ENCODE measurements at places on chromosomes 5 and 9. TPM values are rescaled to one million over a fixed set of nuclear protein-coding genes. Genes with fewer than 3 reads are reported as not detected.

DNA sequence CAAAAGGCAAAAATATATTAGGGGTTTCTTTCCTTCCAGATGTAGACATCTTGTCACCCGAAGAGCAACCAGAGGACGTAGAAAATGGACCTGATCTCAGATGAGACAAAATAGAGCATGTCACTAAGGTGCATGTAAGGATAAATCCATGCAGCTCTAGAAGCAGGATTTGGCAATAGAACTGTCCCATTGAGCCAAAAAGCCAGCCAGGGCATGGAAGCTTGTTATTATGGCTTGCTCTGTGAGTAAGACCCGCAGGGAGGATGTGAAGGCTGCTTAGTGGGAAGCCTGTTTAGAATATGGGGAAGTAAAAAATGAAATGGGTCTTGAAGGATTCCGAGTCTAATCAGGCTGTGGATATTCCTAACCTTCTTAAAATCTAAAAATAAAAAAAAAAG lies 165.6 kb upstream of the MPDZ start:
- no peak for DNase-seq

DNA sequence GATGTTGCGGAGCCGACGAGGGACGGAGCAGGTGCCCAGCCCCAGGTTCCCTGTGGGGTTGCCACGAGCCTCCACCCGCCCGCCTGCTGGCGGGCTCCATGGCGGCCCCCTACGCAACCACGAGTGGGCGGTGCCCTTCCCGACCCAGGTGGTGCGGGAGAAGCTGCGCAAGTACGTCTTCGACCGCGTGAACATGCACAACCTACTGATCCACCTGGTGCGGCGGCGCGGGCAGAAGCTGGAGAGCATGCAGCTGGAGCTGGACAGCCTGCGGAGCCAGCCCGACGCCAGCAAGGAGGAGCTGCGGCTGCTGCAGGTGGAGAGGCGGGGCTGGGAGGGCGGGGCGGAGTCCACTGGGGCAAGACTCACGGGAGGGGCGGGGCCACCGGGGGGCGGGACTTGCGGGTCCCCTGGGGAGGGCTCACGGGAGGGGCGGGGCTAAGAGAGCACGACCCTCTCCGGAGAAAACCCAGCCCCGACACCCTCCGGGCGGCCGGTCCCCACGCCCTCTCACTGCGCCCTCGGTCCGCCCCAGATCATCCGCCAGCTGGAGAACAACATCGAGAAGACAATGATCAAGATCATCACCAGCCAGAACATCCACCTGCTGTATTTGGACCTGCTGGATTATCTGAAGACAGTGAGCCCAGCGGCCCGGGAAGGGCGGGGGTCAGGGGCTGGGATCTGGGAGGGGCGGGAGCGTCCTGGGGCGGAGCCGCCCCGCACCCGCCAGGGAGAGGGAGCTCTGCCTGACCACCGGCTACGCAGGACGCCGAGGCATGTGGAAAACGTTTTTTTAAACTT lies 3.9 kb downstream of the CCDC183 start:
- peak; percentile 98 for DNase-seq

GRCh38 chr5:132070460-132071337 lies 2.9 kb upstream of the CSF2 start:
- no peak for DNase-seq

DNA sequence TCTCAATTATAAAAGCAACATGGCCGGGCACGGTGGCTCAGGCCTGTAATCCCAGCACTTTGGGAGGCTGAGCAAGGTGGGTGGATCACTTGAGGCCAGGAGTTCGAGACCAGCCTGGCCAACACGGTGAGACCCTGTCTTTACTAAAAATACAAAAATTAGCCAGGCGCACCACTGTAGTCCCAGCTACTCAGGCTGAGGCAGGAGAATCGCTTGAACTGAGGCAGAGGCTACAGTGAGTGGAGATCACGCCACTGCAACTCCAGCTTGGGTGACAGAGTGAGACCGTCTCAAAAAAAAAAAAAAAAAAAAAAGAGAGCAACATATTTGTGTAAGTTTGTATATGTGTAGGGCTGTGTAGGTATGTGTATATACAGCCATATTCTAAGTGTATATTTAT lies 7.5 kb downstream of the RPS6 start:
- peak; percentile 50 for DNase-seq

DNA sequence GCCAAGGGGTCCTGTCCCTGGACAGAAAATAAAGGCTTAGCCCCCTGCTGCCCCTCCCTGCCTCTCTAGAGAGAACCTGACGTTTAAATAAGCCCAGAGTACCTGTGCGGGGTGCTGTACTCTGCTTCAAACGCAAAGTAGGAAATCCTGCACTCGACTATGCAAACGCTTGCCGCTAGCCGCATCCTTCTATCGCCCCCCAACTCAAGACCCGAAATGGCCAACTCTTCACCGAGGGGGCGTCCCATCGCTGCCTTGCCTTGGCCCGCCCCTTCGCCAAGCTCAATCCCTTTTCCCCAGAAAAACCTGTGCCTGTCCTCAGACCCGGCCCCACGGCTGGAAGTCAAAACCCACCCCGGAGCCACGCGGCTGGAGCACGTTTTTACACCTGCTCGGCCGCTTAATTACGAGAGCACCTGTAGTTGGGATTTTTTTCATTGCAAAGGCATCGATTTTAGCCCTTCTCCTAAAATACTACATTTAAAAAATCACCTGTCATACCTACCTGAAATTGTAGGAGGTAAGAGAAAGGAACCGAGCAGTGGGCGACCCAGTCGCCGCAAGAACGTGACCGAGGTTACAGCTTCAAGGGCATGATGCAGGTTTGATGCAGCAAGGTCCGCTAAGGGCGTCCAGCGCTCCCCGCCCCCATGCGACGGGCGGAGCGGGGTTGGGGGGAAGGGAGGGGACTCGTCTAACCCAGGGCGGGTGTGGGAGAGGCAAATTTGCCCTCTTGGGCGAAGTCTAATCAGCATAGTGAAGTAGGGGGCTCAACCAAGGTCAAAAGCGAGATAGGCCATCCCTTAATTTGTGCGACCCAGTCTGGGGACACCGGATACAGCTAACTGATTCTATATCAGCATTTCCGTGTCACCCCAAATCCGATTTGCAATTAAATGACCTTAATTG lies 3.5 kb downstream of the ELAVL2 start:
- peak; percentile 63 for DNase-seq

GRCh38 chr5:96431376-96432187 lies 1.5 kb downstream of the PCSK1 start:
- peak; percentile 61 for DNase-seq

DNA sequence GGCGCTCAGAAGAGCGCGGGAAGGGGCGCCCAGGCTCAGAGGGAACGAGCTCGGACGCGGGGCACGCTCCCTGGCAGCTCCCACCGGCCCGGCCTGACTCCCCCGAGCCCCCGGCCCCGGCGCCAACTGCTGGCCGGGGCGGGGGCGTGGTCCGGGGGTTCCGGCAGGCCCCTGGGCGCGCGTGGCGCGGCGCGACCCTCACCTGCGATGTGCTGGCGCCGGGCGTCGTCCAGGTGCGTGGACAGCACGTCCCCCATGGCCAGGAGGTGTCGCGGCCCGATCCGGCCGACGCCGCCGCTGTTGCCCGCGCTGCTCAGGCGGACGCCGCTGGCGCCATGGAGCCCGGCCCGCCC lies 43.5 kb upstream of the STXBP1 start:
- DNase-seq, result no peak

- no peak for DNase-seq
Measured at GRCh38 chr5:18740301-18740700, 1106.0 kb downstream of the TAF11L14 start.

GRCh38 chr5:168147106-168147505 lies 144.3 kb upstream of the WWC1 start:
- no peak for DNase-seq

DNA sequence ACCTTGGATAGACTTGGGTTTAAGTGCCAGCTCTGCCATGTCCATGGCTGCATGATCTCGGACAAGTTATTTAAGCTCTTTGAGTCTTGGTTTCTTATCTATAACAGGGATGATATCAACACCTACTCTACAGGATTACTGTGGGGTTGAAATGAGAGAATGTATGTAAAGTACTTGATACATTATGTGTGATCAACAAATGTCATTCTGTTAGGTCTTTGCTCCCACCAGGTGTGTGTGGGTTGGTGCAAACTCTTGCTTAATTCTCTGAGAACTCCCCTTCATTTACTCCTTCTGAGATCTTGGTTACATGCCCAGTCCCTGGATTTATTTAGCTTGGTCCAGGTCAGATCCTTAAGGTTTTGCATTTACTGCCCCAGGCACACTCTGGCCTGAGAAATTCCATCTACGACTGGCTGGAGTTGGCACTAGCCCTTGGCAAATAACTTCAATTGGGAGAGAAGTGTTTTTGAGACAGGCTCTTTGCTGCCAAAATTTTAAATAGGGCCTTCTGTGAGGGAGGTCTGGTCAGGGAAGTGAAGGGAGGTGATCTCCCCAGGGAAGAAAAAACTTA lies 63.5 kb upstream of the KLF9 start:
- DNase-seq, result no peak

DNA sequence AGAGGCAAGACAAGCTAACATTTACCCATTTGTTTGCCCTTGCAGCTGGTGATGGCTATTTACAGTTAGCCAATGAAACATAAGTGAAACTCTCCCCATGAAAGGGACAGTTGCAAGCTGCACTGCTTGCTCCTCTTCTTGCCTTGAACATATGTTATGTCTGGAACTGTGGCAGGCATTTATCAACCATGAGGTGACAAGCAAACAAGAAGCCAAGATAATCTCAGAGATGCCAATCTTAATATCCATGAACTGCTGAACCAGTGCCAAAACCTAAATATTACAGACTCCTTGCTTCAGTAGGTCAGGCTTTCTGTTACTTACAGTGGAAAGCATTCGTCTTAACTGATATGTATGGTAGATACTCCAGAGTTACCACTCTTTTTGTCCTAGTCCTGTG lies 133.4 kb downstream of the ACTBL2 start:
- no peak for DNase-seq

The MIGA2 gene
- total RNA-seq, result 41.5 TPM

The FOXD4 gene
- not detected for total RNA-seq

The OR13F1 gene
- total RNA-seq, result not detected

The GZMA gene
- 0.36 TPM for total RNA-seq

The DROSHA gene
- total RNA-seq, result 92.5 TPM

The DOCK2 gene
- total RNA-seq, result 3.9 TPM

The KCNMB1 gene
- total RNA-seq, result 0.09 TPM

The ADGRV1 gene
- 97.6 TPM for total RNA-seq
